PC-9 (cell line): ENCODE measurements at places on chromosomes 7 and 10. TPM values are rescaled to one million over a fixed set of nuclear protein-coding genes. Genes with fewer than 3 reads are reported as not detected.

Gene HABP2
- not detected in 2 replicates for total RNA-seq

Gene LMOD2
- not detected in 2 replicates for total RNA-seq

Gene TBXAS1
- 0.58 and 2.2 TPM in 2 replicates for total RNA-seq

DNA sequence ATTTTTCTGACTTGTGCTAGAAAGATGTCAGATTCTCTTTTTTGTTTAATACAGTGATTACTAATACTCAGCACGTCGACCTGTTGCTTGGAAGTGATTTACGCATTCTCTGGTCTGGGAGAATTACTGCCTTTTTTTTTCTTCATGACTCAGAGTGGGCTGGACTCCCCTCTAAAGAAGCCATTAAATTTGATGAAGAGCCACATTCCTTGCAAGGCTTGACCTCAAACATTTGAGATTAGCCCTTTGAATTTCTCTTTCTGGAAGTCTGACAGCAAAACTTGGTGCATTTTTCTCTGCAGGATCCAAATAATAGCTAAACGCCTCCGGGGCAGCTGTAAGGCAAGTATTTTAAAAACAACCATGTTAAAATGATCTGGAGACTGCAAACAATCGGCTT is 171.6 kb downstream of the GALNT17 start:
- no peak for DNase-seq

DNA sequence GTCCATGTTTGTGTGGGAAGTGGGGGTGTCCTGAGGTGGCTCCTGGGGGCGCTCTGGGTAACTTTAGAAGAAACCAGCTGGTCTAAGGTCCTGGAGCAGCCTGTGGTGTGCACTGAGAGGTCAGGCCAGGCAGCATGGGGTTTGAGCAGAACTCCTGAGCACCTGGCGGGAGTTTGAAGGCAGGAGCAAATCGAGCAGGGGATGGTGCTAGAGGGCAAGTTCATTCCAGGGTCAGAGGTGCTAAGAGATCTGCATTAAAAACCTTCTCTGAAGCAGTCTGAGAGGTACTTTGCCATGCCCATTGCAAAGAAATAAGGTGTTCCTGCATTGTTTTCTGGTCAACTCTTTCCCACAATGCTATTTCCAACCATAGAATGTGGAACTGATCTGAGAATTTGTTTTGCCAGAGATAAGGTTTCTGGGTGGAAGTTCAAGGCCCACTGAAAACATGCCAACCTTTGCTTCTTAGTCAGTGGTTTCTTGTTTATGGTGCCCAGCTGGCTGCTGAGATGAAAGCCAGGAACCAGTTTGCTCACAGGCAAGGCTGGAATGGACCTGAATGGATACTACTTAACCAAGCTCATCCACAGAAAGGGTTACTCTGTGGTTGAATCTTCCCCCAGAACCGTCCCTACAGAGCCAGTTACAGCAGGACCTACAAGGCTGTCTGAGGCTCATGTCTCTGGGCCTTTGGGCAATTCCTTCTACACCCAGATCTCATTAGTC is 136.3 kb upstream of the TMEM72 start:
- DNase-seq = no peak
